ENCODE measurements at places on chromosomes 16 and 17.

DNA sequence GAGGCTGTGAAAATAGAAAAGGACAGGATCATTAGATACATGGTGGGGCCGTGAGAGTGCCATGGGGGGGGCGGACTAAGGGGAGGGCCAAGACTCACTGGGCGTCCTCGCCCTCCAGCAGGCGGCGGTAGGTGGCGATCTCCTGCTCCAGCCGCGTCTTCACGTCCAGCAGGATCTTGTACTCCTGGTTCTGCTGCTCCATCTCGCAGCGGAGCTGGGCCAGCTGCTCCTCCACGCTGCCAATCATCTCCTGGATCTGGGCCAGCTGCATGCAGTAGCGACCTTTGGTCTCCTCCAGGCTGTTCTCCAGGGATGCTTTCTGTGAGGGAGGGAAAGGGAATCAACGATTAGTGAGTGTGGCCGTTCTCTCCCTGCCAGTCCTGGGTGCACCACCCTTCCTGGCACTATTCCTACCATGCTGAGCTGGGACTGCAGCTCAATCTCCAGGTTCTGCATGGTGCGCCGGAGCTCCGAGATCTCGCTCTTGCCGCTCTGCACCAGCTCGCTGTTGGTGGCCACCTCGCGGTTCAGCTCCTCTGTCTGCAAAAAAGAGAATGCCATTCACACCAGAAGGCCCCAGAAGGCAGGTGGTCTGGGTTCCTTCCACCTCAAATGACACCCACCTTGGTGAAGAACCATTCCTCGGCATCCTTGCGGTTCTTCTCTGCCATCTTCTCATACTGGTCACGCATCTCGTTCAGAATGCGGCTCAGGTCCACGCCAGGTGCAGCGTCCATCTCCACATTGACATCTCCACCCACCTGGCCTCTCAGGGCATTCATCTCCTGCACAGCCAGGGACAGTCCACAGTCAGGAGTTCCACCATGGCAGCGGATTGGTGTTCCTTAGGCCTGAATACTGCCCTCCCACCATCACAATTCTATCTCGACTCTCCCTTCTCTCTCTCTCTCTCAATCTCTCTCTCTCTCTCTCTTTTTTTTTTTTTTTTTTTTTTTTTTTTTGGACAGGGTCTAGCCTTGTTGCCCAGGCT, 3.3 kb downstream of the KRT14 start:
- DNase-seq = no peak

- DNase-seq = no peak
Observed at GRCh38 chr16:63539276-63539675, 1503.0 kb upstream of the CDH8 start.

DNA sequence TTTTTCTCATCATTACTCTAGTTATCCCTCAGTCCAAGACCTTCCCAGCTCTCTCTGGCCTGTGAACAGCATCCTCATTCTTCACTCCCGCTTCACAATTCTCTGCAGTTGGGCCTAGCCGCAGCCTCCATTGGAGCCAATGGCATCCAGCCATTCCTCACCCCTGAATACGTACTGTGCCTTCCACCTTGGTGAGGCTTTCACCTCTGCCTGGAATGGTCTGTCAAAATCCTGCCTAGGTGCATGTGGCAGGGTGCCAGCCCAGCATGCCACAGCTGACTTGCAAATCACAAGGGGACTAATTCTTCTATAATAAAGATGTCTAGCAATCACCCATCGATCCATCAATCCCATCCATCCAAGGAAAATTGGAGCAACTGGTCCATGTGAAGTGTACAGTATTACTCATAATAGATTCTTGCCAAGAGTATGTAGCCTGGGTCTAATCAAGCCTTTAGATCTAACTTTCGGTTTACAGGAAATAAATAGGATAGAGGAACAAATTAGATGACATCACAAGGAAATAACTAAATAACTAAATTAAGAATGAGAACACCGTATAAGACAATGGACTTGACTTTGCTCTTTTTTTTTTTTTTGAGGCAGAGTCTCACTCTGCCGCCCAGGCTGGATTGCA, 5.1 kb upstream of the CX3CL1 start:
- no peak for DNase-seq

DNA sequence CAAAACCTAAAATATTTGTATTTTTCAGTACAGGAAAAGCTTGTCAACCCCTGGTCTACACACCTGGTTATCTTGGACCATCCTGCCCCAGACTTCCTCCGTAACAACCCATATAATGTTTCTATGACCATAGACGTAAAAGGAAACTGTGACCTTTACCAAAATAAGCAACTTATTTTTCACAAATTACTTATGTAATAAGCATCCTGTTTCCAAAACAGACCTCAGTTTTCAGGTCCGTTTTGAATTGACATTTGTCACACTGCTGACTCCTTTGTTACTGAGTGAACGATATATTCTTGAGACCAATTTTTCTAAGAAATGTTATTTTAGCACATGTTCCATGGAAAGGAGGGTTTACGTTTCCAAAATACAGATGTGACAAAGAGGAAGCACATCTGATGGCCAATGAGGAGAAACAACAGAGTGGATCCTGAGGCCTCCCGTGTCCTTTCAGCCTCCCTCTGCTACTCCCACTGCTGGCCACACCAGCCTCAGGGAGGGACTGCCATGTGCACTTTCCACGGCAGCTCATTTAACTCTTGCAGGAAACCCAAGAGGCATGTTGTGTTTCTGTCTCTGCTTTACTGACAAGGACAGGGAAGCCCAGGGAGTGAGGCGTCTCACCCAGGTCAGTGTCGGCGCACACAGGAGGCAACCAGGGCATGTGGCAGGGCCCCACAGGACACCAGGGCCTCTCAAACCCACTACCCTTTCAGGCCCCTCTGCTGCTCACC, 20.1 kb upstream of the ALDH3A1 start:
- DNase-seq = no peak

- peak; percentile 79 for DNase-seq
Observed at GRCh38 chr16:28491970-28492474, at the start of gene CLN3. TSS of gene CLN3 (minus strand) at chr16:28492074. CDS start at chr16:28491759, 315 bp downstream.

DNA sequence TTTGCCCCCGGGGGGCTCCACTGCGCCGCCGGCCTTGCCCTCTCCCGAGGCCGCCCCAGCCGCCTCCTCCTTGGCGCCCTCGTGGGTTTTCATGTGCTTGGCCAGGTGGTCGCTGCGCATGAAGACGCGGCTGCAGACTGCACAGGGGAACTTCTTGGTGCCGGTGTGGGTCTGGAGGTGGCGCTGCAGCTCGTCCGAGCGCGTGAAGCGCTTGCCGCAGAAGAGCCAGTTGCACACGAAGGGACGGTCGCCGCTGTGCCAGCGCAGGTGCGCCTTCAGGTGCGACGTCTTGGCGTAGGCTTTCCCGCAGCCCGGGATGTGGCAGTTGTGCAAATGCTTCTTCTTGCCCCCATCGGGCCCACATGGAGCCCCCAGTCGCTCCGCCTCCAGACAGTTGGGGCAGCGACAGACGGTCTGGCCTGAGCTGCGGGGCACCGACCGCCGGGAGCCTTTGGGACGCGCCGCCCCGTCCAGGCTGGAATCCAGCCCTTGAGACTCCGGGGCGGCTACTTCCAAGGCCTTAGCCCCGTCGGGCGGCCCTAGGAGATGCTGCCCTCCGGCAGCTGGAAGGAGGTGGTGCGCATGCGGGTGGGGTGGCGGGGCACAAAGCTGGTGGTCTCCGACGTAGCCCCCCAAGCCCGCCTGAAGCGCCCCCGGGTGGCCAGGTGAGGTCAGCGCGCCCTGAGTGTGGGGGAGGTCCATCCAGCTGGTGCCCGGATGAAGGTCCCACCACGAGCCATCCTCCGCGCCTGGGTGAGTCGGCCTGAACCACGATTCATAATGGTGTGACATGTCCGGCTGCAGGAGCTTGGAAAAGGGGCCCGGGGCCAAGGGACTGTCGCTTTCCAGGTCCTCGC, 3.4 kb downstream of the SP6 start:
- no peak for DNase-seq

DNA sequence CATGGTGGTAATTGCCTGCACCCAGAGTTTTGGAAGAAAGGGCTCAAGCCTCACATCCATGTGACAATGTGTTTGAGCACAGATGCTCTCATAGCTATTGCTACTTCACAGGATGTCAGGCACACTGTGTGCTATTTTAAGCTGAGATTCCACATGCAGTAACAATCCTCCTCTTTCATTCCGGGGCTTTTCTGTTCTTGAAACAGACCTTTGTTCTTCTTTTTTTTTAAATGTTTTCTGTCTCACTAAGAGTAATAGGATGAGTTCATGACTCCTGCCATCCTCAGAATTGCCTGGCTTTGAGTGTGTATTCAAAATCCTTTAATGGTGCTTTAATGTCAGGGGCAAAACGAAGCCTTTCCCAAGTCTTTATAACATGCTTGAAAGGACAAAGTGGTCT, 198.9 kb downstream of the ABCC12 start:
- DNase-seq = no peak

DNA sequence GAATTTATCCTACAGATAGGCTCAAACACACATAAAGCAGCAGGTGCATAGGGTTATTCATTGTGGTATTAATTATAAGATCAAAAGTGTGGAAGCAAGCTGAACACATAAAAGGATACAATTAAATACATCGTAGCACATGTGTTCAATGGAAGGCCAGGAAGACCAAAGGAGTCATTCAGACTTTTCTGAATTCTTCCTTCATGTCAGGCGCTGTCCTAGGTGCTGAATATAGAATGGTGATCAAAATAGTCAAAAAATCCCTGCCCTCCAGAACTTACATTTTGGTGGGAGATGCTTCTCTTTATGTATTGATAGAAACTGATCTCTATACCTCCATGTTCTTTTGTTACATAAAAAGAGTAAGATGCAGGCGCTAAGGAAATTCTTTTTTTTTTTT, 439.0 kb upstream of the ASIC2 start:
- DNase-seq = peak; percentile 5

DNA sequence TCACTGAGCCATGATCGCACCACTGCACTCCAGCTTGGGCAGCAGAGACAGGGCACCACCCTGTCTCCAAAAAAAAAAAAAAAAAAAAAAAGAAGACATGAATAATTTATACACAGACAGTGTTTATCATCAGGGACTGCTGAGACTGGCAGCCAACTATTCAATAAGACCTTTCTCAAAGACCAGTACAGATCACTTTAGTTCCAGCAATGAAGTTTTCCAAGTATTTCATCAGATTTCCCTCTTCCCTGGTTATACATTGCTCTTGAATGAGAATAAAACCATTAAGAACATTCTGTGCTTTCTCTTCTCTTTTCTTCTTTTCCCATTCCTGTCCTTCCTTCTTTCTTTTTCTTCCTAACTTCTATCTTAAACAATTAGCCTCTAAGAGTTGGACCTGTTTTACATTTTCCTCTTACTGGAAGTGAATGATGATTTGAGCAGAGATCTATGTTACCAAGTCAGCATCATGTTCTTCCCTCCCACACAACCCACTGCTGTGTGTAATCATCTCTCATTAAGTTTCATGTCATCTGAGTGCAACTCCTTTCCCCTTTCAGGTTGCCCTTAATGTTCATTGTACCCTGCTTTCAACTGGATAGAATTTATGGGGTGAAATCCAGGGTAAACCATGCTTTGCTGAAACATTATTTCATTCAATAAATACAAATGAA, 35.9 kb upstream of the SMIM36 start:
- DNase-seq = no peak

- no peak for DNase-seq
Observed at GRCh38 chr17:37218849-37219248, 156.9 kb upstream of the C17orf78 start.

- peak; percentile 46 for DNase-seq
Observed at GRCh38 chr17:17044846-17045561, 2.7 kb downstream of the MPRIP start.

- DNase-seq = no peak
Observed at GRCh38 chr16:28103516-28104170, 40.1 kb upstream of the GSG1L start.

Data from T-helper 2 cell (primary cell).